ENCODE measurements at places on chromosomes 6 and 20. TPM values are rescaled to one million over a fixed set of nuclear protein-coding genes. Genes with fewer than 3 reads are reported as not detected.

GRCh38 chr6:111748231-111748647 lies 125.0 kb downstream of the FYN start:
- DNase-seq, result no peak

DNA sequence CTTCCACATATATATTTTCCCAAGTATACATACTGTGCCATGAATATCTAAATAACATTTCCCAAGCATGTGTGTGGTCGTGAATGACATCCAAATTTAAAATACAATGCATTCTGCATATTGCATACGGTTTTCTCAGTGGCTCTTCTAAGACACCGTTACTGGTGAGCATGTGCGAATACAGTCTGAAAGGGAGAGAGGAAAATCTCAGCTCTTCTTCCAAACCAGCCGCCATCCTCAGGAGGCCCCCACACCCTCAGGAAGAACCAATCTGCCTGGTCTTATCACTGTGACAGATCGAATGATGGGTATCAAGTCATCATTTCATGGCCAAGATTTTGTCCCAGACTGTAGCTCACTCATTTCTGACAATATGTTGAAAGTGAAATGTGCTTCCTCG lies 50.7 kb downstream of the ADAT2 start:
- DNase-seq, result no peak

DNA sequence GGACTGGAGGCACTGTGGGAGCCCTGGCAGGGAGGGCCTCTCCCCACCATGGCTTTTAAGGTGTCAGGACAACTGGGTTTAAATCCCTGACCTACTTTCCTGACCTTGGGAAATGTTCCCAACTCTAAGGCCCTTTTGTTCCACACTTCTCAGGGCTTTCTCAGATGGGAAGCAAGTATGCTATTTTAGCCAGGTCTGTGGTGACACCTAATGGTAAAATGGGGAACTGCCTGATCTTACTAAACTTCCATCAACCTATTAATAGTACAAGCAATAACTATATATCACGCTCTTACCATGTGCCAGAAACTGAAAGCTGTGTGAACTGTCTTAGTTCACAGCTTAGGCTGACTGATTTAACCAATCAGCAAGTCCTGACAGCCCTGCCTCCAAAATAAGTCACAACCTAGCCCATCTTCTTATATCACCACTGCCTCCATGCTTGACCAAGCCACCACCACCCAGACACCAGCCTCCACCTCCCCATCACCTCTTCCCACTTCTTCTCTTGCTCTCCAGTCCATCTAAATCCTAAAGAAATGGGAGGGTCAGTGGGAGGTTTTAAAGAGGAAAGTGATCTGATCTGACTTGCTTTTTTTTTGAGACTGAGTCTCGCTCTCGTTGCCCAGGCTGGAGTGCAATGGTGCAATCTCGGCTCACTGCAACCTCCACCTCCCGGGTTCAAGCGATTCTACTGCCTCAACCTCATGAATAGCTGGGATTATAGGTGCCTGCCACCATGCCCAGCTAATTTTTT lies 6.9 kb upstream of the BLCAP start:
- DNase-seq, result peak; percentile 74

- DNase-seq, result no peak
These were observed 127.6 kb upstream of the AKIRIN2 start for GRCh38 chr6:87829622-87830121.

GRCh38 chr6:111573131-111573883 lies 32.4 kb downstream of the TRAF3IP2 start:
- peak; percentile 49 for DNase-seq

DNA sequence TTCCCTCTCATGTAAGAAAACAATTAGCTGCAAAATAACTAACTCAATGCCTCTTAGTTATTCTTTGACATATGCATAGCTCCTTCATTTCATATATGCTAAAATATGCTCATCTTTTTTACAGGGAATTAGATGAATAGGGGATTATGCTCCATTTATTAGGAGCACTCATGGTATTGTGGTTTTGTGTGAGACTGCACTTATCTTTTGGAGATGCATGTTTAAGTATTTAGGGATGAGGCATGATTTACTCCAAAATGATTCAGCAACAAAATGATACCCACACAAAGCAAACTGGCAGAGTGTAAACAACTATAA lies 8.8 kb downstream of the BNIP5 start:
- no peak for DNase-seq

SLC17A1 gene
- 18.4 TPM for total RNA-seq

FERMT1 gene
- total RNA-seq, result 16.7 TPM

DNA sequence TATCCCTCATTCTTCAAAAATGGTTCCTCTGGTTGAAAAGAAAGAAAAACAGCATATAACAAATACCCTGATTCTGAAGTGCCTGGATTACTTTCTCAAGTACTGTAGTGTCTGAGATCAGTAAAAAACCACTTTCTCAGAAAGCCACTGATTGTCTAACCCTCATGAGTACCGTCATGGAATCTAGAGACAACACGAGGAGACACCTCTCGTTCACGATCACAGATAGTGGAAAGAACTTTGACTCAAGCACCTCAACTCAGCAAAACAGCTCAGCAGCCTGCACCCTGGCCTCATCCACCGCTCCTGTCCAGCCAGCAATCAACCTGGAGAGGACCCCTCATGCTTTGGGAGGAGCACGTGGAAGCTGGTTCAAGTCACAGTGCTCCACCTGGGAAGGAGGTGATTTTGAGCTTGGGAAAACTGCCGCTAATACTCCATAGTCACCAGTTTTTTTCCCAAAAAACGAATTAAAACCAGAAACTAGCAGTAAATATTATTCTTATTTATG lies 1.0 kb downstream of the SCML4 start:
- DNase-seq, result no peak

MYO6 gene
- 53.3 TPM for total RNA-seq

OXT gene
- not detected for total RNA-seq

DNA sequence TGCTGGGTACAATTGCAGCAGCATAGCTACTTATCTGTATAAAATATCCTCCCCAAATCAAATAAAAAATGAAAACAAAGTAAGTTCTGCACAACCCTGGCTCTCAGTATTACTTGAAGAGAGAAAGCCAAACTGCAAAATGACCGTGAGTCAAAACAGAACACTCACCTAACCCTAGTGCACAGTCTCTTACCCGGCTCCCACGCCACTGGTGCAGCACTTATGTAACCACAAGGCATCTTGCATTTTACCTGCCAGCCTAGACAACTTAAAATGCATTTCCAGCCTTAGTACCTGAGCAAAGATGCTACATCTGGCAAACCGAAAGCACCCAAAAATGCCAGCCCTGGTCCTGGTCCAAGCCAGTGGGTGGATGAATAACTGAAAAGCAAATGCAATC lies 12.4 kb upstream of the SIRPB1 start:
- no peak for DNase-seq

DNA sequence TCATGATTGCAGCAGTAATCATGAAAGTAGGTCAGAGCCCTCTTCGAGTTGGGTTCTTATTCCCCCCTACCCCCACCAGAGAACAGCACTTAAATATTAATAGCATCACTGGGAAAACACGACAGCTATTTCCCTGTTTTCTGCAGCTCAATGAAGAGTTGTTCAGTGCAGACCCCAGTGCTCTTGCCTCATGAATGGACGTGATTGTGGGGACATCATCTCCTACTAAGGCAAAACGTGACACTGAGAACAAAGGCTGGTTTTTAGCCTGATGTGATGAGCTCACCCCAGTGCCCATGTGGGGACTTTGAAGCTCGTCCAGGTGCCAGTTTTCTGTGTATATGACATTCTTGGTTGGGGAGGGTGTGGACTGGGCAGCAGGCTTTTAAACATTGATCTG lies 105.9 kb downstream of the SLC35F1 start:
- no peak for DNase-seq

GRCh38 chr6:117655380-117655779 lies 19.9 kb upstream of the NUS1 start:
- no peak for DNase-seq

EDN1 gene
- 77.8 TPM for total RNA-seq

DNA sequence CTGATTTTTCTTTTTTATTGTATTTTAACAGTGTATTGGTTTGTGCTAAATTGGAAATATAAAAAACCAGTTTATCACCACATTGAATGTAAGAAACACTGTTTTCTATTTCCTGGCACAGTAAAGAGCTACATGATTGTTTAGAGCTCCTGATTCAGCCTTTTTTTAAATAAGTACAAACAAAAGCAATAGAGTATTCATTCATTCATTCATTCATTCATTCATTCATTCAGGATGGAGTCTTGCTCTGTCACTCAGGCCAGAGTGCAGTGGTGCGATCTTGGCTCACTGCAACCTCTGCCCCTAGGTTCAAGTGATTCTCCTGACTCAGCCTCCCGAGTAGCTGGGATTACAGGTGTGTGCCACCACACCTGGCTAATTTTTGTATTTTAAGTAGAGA lies 96.8 kb upstream of the SCGN start:
- no peak for DNase-seq

- no peak for DNase-seq
These were observed 12.1 kb downstream of the CD93 start for GRCh38 chr20:23074052-23074451.

C20orf204 gene
- total RNA-seq, result 0.45 TPM

GRCh38 chr6:154012852-154013251 lies 26.2 kb upstream of the OPRM1 start:
- no peak for DNase-seq

GRCh38 chr6:45477278-45477677 lies 99.5 kb upstream of the SUPT3H start:
- DNase-seq, result no peak

DNA sequence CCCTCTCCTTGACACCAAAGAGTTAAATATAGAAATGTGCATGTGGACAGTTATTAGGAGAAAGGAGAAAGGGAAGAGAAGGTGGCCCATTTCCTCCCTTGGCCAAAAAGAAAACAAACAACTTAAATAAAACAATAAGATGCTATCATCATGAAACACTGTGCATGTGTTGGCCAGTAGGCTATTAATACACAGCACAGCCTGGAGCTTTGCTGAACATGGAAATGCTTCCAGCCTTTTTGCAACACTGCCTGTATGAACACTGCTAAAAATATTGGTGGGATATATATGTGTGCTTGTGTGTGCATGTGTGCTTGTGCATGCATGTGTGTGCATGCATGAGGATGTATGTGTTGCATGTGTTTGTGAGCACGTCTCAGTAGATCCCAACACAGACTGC lies 100.4 kb downstream of the LY86 start:
- DNase-seq, result no peak

GRCh38 chr6:52403627-52404026 lies 16.5 kb upstream of the EFHC1 start:
- DNase-seq, result no peak

CRISP3 gene
- total RNA-seq, result not detected

ZSCAN23 gene
- total RNA-seq, result 10.0 TPM

ZNF311 gene
- total RNA-seq, result 1.6 TPM

DNA sequence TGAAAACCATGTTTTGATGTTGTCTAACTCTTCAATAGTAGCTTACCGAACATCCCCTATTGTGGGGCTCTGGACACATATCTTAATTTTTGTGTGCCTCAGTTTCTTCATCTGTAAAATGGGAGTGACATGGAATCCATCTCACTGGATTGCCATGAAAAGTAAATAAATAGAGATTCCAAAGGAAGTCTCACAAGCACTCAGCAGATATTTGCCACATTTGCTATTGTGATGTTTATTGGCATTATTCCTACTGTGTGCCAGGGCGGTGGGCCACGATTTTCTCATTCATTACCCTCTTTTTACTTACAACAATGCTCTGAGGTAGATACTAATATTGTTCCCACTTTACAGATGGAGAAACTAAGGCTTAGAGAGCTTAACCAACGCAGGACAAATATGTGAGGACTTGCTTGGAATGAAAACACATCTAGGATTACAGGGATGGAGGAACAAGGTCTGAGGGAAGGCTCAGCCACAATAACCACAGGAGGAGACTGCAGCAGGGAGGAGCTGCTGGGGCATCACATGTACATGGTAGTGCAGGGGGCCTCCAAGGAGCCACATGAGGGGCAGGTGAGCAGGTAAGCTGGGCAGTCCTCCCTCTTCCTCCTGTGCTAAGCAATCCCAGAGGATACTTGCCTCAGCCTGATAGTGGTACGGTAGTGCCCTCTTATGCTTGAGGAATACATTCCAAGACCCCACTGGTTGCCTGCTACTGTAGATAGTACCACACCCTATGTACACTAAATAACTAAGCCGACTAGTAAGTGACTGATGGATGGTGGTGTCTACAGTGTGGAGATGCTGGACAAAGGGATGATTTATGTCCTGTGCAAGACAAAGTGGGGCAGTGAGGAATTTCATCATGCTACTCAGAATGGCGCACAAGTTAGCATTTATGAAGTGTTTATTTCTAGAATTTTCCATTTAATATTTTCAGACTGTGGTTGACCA lies 176.9 kb downstream of the FOXA2 start:
- DNase-seq, result no peak

MEP1A gene
- total RNA-seq, result not detected

DNA sequence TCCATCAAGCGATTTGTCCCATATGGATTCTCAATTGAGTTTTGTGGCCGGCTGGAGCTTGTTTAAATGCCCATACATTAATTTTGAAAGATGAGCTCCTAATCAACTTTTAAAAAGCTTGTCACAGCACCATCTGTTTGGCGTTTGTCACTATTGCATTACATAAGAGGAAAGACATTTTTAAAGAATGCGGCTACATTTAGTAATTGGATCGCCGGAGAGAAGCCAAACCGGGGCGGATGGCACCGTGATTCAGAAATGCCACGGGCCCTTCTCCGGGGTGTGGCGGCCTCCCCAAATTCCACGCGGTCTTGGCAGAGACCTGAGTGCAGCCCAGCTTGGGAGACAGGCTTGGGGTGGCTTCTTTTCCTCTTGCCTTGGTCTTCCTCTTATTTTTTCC lies 67.7 kb upstream of the ZNFX1 start:
- DNase-seq, result peak; percentile 8

GRCh38 chr6:168370310-168370991 lies 50.9 kb upstream of the DACT2 start:
- no peak for DNase-seq

DNA sequence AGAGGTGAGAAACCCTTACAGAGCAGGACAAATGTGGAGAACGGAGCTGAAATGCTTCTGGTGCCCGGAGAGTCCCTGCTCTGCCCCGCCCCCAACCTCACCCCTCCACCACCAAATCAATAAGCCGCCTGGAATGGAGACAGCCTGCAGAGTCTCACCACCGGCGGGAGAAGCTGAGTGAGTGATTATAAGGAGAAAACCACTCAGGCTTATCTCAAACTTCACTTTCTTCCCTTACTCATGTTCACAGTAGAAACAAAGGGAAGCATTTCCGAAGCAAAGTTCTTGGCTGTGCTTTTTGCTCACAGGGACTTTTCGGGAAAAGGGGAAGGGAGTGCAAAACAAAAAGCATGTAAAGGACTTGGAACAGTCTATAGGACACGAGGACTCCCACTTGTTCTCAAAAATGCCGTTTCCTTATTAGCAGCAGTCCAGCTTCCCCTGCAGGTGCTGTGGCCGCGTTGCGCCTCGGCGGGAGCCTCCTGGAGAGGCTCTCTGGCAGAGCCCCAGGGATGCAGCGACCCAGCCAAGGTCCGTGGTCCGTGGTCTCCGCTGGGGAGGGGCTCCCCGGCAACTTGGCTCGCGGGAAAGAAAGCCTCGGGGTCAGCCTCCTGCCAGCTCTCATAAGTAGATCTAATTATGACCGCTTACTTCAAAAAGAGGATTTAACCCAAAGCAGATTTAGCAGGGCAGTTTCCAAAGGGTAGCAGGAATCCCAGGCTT lies 64.8 kb upstream of the TMEM30A start:
- DNase-seq, result peak; percentile 72
